ENCODE measurements at places on chromosomes 4 and X.

- DNase-seq = no peak
These were observed 558.2 kb upstream of the GNPDA2 start for GRCh38 chr4:45284400-45285085.

- no peak for DNase-seq
These were observed 58.2 kb downstream of the NAA11 start for GRCh38 chr4:79267671-79268070.

DNA sequence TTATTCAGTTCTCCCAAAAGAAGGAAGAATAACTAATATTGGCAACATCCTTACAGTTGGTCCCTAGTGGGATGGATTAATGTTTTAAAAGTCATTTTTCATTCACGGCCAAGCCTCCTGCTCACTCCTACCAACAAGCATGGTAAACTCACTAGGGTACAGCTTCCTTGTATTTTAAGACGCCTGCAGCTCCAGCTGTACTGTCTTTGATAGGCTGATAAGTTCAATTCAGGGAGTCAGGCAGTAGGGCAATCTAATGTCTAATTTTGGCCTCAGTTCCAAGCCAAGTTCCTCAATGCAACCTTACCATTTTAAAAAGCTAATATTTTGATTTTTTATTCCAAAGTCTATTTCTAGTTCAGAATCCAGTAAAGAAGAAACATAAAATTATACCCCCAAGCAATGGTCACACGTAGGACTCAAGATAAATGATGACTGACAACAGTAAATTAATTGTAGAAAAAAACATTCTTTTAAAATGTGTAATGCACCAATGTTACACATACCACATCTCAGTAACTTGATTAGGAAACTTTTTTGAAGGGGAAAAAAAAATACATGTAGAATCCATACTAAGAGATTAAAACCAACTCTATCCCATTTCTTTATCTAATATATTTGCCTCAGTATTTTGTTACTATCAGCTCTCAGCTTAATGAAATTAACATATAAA, 9.3 kb downstream of the LCORL start:
- DNase-seq = no peak

GRCh38 chrX:105822138-105823091, at the start of gene NRK:
Gene NRK, plus strand, starts transcription at chrX:105822539. Its CDS starts 307 bp downstream, at chrX:105822846.
- no peak for DNase-seq

- DNase-seq = no peak
These were observed 169.2 kb upstream of the ATP6AP2 start for GRCh38 chrX:40411340-40412111.

DNA sequence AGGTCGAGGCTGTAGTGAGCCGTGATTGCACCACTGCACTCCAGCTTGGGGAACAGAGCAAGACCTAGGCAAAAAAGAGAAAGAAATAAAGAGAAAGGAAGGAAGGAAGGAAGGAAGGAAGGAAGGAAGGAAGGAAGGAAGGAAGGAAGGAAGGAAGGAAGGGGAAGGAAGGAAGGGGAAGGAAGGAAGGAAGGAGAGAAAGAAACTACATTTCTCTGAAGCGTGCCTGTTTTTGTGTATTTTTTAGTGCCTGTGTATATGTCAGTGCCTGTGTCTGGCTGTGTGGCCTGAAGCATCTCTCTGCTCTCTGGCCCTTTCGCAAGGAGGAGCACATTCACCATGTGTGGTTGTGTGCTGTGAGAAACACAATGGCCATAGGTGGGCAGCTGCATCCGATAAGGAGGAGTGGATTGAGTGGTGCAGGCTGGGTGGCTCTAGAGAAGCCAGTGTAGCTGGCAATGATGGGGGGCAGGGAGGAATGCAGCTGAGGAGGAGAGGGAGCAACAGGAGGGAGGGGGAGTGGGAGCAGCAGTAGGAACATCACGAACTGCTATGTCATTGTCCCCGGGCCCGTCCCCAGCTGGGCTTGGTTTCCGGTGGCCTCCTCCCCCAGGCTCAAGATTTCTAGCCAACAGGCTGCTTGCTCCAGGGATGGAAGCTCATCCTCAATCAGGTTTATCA, 11.4 kb downstream of the SYN1 start:
- DNase-seq = no peak
